Bronchial epithelial cell (primary cell): ENCODE measurements at places on chromosomes 4 and X. TPM values are rescaled to one million over a fixed set of nuclear protein-coding genes. Genes with fewer than 3 reads are reported as not detected.

The BTC gene
- 1.1 and 2.4 TPM in 2 replicates for total RNA-seq

The TMEM150C gene
- total RNA-seq, result under 0.01 and 0.13 TPM in 2 replicates

- no peak for DNase-seq
These were observed 46.2 kb upstream of the TXK start for GRCh38 chr4:48180234-48180633.

DNA sequence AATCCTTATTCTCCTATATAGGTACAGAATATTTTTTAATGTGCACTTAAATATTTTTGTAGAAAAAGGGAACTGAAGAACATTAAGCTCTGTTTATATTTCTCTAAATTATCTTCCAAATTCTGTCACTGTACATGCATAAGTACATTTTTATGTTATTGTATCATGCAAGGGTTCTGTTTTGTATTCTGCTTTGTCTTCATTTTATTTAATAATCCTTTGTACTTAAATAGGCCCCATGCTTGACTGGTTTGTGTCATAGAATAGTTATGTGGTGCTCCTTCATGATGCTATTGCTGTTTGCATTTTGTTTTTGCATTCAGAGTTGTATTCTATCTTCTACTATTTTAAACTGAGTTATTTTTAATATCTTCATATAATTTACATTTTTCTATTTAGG, 111.9 kb upstream of the EDNRA start:
- DNase-seq, result peak; percentile 14

- peak; percentile 3 for DNase-seq
These were observed 472.7 kb downstream of the IDS start for GRCh38 chrX:149032449-149032848.

- DNase-seq, result peak; percentile 78
These were observed 41.3 kb upstream of the STAG2 start for GRCh38 chrX:123920105-123920785.

DNA sequence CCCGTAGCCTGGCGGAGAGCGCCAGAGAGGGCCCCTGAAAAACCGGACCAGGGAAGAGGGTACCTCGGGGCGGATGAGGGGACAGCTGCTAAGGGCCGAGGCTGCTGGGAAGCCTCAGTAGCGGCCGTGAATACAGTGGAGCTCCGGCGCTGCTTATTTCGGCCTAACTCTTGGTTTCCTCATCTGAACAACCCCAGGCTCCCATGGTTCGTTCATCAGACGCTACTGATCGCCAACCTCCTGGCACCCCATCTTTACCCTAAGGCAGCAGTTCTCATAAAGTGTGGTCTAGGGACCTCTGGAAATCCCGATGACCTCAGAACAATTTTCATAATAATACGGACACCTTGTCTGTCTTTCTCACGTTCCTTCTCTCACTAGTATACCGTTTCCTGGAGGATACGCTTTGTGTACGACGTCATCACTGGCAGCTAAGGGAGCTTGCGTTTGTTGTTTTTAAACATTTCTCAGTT, 645 bp upstream of the RAB28 start:
- peak; percentile 36 for DNase-seq
